ENCODE measurements at places on chromosomes 4 and X. TPM values are rescaled to one million over a fixed set of nuclear protein-coding genes. Genes with fewer than 3 reads are reported as not detected.

MAGEA8 gene
- not detected for total RNA-seq

KIT gene
- 2.3 TPM for total RNA-seq

MAGEH1 gene
- 25.6 TPM for total RNA-seq

CXCL1 gene
- total RNA-seq, result 9.2 TPM

GCNA gene
- 1.2 TPM for total RNA-seq

TRIM2 gene
- 19.8 TPM for total RNA-seq

SLC16A2 gene
- 12.3 TPM for total RNA-seq

F9 gene
- total RNA-seq, result not detected

EVC gene
- 11.3 TPM for total RNA-seq

PDGFRA gene
- total RNA-seq, result 57.4 TPM

COL4A6 gene
- 13.7 TPM for total RNA-seq

HMGB3 gene
- 9.2 TPM for total RNA-seq

ADH7 gene
- not detected for total RNA-seq

SLITRK2 gene
- 0.91 TPM for total RNA-seq

ASB11 gene
- total RNA-seq, result 65.9 TPM

QRFPR gene
- 0.99 TPM for total RNA-seq

NAP1L3 gene
- 6.6 TPM for total RNA-seq

KIF4A gene
- total RNA-seq, result 0.68 TPM

ZNF732 gene
- not detected for total RNA-seq

SERTM2 gene
- total RNA-seq, result not detected

BMP3 gene
- total RNA-seq, result 0.09 TPM

SLC49A3 gene
- total RNA-seq, result 17.2 TPM

ARMCX6 gene
- total RNA-seq, result 30.3 TPM

AFF2 gene
- total RNA-seq, result 0.80 TPM

TAPT1 gene
- total RNA-seq, result 35.9 TPM

CYLC1 gene
- total RNA-seq, result not detected

PPBP gene
- 0.86 TPM for total RNA-seq

FAM47A gene
- not detected for total RNA-seq

SUPT20HL2 gene
- not detected for total RNA-seq

SSX4 gene
- total RNA-seq, result not detected

FAM114A1 gene
- 49.2 TPM for total RNA-seq

SPANXN4 gene
- total RNA-seq, result not detected

HAUS3 gene
- 6.7 TPM for total RNA-seq

FAM236A gene
- not detected for total RNA-seq

CCDC120 gene
- 2.7 TPM for total RNA-seq

NEIL3 gene
- total RNA-seq, result not detected

CXorf65 gene
- total RNA-seq, result not detected

NRK gene
- total RNA-seq, result 0.44 TPM

ZFP92 gene
- 0.85 TPM for total RNA-seq

SPARCL1 gene
- total RNA-seq, result 435 TPM

ZGRF1 gene
- 2.8 TPM for total RNA-seq

CT45A1 gene
- not detected for total RNA-seq

APOO gene
- 70.9 TPM for total RNA-seq
